Activated CD4-positive, alpha-beta T cell treated with anti-CD3 and anti-CD28 coated beads, Interleukin-2, amount 50 U/mL, for 16 hours (primary cell): ENCODE measurements at places on chromosomes 13 and 19.

DNA sequence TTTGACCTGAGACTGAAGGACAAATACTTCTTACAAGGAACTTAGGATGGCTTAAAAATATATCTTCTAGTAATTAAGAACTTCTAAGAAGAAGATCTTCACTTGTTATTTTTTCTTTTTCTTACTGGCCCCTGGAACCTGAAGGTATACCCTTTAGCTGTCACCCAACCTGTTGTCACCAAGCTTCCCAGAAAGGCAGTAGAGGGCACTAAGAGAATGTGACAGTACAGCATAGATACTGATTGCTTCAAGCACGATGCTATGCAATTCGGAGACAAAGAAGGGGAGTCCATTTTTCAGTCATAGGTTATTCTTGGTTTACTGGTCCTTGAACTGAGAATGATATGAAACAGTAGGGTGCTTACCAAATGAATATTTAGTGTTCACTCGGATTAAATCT is 208.3 kb upstream of the PCDH9 start:
- no peak for DNase-seq

- no peak for DNase-seq
Observed at GRCh38 chr13:67018775-67019174, 211.4 kb downstream of the PCDH9 start.

- DNase-seq: no peak
Observed at GRCh38 chr13:35797991-35798390, 321.5 kb upstream of the MAB21L1 start.

DNA sequence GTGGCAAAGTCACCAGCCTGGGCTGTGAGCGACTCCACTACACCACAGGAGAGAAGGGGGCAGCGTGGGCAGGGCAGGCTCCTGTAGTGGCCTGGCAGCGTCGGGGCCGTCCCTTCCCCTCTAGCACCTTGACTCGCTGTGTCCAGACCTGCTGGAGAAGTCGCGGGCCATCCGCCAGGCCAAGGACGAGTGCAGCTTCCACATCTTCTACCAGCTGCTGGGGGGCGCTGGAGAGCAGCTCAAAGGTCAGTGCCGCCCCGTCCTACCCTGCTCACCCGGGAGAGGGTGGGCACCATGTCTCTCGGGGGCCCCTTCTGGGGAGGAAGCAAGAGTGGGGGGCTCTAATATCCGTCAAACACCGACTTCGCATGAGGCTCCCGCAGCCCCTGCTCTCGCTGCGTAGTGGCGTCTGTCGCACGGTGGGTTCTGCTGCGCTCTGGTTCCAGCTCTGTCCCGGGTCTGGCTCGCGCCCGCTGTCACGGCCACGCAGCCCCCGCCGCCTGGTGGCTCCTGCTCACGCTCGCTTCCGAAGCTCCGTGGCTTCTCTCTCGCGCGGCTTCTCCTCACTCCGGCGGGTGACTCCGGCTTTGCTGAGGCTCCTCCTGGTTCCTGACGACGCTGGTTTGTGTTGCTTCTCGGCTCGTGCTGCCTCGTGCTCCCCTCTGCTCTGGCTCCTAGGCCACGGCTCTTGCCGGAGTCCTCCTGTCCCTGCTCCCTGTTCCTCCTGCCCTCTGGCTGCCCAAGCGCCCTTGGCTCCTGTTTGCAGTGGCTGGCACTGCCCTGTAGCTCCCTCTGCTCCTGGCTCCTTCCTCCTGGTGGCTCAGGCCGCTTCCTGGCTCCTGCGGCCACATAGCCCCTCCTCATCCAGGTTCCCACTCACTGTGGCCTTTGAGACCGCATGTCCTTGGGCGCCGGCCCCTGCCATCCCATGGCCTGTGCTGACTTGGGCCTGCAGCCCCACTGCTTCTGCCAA is 27.2 kb downstream of the MYH14 start:
- no peak for DNase-seq

- no peak for DNase-seq
Observed at GRCh38 chr13:106491928-106492587, 43.4 kb downstream of the EFNB2 start.

- DNase-seq: no peak
Observed at GRCh38 chr13:88263808-88264207, 592.6 kb downstream of the SLITRK5 start.

DNA sequence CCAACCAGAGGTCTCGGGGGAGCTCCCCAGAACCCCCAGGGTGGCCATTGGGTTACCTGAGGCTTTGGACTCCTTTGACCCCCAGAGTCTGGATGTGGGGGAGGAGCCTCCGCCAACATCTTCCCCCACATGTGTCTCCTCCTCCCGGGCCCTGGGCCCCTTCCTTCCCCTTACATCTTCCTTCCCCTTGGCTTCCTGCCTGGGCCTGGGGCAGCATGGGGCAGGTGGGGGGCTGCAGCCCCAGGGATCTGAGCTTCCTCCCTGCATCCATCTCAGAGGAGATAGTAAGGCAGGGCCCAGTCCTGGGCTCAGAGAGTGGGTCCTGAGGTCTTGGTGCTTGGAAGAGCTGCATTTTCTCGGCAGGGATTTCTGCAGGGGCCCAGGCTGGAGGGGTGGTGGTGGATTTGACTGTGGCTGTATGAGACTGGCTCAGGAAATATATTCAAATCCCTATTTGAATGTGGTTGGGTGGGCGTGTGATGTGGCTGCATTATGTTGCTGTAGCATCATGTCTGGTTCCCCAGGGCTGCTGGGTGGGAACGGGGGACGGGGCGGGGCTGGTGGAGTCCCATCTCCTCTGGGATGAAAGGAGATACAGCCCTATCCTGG is 919 bp downstream of the VAV1 start:
- DNase-seq: peak; percentile 66

GRCh38 chr13:106373989-106374572 is 161.4 kb downstream of the EFNB2 start:
- DNase-seq: no peak

GRCh38 chr13:102132777-102133295 is 269.0 kb downstream of the FGF14 start:
- DNase-seq: no peak

DNA sequence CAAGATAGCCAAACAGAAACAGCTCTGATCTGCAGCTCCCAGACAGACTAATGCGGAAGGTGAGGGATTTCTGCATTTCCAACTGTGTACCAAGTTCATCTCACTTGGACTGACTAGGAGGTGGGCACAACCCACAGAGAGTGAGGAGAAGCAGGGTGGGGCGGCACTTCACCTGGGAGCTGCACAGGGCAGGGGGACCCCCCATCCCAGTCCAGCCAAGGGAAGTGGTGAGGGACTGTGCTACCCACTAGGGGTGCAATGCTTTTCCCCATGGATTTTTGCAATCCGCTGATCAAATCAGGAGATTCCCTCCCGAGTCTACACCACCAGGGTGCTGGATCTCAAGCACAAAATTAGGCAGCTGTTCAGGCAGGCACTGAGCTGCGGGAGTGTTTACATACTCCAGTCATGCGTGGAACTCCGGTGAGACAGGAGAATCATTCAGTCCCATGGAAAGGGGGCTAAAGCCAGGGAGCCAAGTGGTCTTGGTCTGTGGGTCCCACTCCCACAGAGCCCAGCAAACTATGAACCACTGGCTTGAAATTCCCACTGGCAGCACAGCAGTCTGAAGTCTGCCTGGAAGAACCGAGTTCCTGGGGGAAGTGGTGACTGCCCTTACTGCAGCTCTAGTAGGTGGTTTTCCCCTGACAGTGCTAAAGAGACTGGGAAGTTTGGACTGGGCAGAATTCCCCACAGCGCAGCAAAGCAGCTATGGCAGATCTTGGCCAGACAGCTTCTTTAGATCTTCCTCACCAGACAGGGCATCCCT is 85.1 kb upstream of the UFM1 start:
- DNase-seq: no peak

DNA sequence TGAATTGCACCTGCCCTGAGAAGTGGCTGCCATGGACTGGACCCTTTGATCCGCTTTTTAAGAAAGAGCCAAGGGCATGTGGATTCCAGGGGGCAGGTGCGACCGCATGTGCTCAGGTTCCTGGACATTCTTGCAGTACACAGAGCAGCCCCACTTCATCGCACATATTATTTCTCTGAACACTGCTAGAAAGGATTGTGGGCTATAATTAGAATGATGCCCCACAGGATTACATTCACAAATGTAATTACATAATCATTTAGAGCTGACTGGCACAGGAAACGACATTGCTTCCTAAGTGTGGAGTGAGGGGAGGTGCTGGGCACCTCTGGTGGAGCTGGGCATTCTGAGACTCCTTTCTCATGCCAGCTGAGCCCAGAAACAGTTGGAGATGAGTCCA is 37.5 kb upstream of the VSTM2B start:
- no peak for DNase-seq
